Stimulated activated CD4-positive, alpha-beta T cell treated with anti-CD3 and anti-CD28 coated beads, Interleukin-1b, Interleukin-23, amount 100 ng/mL, for 24 hours (primary cell): ENCODE measurements at places on chromosomes 2 and 18.
A peak's percentile ranks its signal among the peaks of the same experiment; 100 is the strongest.

GRCh38 chr2:165681841-165682240, 112.2 kb downstream of the GALNT3 start:
- DNase-seq = no peak

GRCh38 chr2:133844214-133844892, 276.1 kb upstream of the NCKAP5 start:
- peak; percentile 38 for DNase-seq

GRCh38 chr2:11057031-11057430, 98.2 kb upstream of the SLC66A3 start:
- no peak for DNase-seq

DNA sequence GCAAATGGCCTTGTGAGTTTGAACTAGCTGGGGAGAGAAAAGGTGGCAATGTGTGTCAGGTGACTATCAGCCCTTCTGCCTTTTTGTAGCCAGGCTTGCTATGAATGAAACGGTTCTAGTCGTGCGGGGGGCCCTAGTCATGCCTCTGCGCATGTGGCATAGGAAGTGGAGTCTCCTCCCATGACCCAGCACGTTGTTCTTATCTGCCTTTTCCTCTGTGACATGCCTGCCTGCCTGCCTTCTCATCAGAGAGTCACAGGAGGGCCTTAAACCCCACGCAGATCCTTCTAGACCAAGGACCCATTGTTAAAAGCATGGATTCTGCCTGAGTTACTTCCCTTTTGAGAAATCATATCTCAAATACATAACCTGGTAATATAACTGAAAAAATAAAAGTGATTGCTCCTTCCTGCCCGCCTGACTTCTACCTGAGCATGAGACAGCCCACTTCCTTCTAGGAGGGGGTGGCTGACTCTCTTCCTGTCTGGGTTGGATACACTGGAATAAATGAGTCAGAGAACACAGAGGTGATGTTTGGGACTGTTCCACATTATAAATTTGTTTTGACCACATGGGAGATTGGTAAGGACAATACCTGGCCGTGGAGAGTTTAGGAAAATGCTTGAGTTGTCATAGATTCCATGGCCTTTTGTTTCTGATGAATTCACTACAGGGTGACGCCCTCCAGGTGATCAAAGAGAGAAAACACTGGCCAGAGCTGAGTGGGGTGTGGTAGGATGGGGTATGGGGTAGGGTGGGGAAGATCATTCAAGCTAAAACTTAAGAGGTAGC, 49.8 kb downstream of the FBLN7 start:
- DNase-seq = peak; percentile 74

GRCh38 chr2:216306868-216307267, 65.4 kb downstream of the MARCHF4 start:
- DNase-seq = no peak

- no peak for DNase-seq
These were observed 61.8 kb downstream of the RTP5 start for GRCh38 chr2:241931084-241931975.

DNA sequence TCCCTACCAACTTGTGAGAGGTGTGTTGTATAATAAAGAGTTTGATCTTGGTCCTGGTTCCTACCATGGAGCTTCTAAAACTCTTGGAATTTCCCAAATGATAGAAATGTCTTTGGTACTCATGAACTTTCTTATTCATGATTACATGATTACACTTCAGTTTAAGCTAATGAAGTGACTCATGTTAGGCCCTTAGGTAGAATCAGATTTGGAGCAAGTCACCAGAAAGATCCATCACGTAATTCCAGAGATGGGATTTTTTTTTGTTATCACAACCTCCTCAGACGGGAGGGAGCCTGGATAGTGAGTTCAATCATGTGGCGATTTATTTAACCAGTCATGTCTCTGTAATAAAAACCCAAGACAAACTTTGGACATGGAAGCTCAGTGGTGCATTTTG, 1287.6 kb upstream of the ZEB2 start:
- no peak for DNase-seq

DNA sequence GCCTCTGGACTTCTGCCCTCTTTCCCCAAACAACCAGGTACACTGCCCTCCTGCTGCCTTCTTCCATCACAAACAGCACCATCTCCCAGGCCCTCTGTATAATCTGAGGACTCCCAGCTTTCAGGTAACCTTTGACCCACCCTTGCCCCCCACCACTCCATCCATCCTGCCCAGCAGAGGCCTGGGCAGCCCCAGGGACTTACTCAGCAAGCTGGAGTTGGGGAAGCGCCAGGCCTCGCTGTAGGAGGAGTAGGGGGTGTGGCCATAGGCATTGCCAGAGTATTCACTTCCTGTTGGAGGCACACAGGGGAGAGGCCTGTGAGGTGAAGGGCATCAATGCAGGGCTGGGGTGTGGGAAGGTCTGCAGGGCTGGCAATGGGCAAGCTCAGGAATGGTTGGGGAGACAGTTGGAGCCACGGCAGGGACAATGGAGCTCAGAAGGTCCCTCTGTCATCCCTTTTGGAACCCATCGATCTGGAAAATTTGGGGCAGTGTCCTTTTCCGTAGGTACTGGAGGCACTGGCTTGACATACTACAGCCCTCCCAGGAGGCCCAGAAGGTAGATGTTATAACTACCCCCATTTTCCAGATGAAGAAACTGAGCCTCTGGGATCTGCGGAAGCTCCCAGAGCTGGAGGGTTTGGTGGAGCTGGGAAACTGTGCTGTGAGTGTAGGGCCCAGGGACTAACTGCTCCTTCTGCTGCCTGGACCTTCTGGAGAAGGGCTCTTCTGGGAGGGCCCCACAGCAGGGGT, 46.3 kb downstream of the PSD4 start:
- no peak for DNase-seq

GRCh38 chr2:20592106-20593071, 58.5 kb downstream of the HS1BP3 start:
- no peak for DNase-seq

DNA sequence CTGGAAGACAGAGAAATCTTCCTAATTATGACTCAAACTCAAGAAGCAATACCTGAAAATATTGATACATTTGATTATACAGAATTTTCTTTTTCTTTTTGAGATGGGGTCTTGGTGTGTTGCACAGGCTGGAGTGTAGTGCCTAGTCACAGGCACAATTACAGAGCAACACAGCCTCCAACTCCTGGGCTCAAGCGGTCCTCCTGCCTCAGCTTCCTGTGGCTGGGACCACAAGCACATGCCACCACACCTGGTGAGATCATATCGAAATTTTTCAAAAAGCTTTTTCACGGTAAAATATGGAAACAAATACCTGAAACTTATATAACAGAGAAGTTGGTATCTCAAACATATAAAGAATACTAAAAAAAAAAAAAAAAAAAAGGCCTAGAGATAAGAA, 27.9 kb downstream of the TGFBRAP1 start:
- no peak for DNase-seq

DNA sequence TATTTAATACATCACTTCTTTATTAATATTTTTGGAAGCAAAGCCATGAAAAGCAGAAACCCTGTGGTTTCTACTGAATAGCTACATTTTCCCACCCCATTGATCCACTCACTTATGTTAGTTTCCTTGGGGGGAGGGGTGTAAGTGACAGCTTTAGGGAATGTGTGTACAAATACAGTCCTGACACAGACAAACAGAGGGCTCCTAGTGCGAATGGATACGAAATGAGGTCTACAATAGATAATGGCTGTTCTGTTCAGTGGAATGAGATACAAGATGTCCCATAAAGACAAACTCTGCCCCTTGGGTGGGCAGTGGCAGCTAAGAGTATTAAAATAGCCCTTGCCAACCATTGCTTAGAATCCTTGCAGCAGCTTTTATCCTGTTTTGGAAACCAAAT, 312.9 kb downstream of the NCKAP5 start:
- DNase-seq = no peak

GRCh38 chr2:232873292-232873908, 3.3 kb downstream of the SNORC start:
- no peak for DNase-seq

DNA sequence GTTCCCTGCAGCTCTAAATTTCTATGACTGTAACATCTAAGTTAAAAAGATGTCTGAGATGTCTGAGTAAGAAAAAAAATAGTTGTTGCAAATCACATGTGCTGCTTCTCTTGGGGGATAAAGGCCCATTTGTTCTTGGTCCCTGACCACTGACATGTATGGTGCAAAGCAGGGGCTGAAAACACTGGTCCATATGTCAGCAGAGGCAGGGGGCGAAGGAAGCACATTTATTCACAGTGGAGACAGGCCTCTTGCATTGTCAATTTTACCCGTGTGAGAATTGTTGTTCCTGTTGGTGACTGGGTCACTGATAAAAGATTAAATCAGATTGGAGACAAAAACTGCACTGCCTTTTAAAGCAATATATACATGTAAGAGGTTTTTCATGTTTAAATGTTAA, 38.8 kb downstream of the PRKCE start:
- DNase-seq = no peak

DNA sequence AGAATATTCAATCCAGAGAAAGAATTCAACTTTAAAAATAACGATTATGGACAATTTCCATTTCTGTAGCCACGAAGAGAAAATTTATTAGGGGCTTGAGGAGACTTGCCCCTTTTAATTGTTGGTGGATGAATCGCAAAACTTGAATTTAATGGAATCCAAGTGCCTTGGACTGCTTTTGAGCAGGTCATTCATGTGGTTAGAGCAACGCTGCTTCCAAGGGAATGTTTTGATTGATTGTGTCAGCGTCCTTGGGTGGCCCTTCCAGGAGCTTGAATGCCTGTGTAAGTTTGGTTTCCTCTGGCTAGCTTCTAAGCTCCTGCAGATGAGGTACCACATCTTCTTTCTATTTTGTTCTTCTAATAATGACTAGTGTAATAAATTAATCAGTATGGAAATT, 213.4 kb downstream of the LTBP1 start:
- DNase-seq = no peak

GRCh38 chr18:36761186-36761698, 67.6 kb downstream of the TPGS2 start:
- DNase-seq = no peak

GRCh38 chr2:144548532-144549191, 28.7 kb upstream of the ZEB2 start:
- DNase-seq = no peak
